ENCODE measurements at places on chromosomes 4 and X.

GRCh38 chrX:46305431-46305830 is 239.8 kb downstream of the ZNF674 start:
- DNase-seq, result no peak

- no peak for DNase-seq
These were observed 30.2 kb downstream of the DMP1 start for GRCh38 chr4:87680271-87680670.

DNA sequence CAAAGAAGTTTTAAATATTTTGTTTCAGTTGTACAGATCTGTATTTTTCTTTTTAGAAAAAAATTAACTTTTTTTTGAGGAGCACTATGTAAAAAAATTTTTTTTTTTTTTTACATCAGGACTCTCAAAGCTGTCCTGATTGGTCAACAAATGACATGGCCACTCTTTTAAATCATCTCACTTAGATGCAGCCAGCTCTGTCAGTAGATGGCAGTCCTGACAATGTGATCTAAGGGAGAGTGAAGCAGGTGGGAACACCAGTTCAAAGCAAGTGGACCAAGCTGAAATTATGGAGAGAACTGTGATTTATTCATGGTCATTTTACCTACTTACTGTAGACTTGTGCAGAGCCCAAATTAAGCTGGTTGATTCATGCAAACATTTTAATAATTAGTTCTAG is 174.7 kb upstream of the GPRIN3 start:
- DNase-seq, result no peak

GRCh38 chr4:109966891-109967481 is 54.3 kb downstream of the EGF start:
- DNase-seq, result no peak

Measured in GM04503 (cell line).